Epithelial cell of prostate (primary cell): ENCODE measurements at places on chromosomes 11 and 22.

DNA sequence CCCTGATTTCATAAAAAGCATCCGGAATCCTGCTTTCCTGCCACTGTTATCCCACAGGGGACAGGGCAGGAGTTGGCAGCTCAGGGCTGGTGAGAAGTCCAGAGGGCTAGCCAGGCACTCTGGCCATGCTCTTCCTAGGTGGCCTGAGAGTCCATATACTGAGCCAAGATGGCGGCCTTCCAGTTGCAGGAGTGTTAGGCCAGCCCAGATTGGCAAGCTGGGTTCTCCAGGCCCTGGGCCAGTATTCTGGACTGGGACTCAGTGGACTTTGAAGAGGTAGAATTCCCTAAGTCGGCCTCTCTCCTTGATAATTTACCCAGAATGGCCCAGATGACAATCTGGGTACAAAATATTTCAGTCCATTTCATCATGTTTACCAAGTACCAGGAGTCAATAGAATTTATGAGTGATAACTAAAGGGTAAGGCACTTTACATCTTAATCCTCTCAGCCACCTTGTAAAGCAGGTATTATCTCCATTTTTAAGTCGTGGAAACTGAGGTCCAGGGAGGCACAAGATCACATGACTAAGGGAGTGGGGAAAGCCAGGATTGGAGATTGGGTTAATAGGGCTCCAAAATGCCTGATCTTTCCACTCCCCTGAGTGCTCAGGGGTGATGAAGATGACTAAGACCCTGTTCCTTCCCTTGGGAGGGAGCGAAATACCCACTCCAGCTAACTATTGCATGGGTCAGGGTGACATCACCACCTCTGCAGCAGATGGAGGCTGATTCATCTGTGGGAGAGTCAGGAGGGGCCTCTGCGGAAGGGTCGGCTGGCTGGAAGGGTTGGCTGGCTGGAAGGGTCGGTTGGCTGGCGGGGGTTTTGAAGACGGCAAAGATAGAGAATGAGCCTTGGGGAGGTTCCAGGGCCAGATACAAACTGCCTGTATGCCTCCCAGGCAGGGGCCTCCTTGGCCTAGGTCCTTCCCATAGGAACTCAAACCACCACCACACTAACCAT, 1.2 kb upstream of the MICALL1 start:
- peak; percentile 90 for DNase-seq

DNA sequence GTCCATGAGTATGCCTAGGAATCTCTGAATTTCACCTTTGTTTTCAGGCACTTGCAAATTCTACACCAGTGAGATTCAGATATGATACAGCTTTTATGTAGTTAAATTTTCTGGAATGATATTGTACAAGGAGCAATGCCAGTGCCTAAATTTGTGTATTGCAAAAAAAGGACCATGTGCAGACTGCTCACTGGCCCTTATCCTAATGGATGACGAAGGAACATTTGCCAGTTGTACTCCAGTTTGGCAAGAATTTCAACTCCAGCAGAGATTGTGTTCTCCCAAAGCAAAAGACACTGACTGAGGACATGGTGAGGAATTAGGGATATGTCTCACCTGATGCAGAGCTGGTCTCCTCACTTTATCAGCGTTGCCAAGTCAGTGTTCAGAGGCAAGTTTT, 8.6 kb downstream of the NAT10 start:
- DNase-seq: no peak

GRCh38 chr11:94650756-94651155, 83.6 kb downstream of the PIWIL4 start:
- no peak for DNase-seq

DNA sequence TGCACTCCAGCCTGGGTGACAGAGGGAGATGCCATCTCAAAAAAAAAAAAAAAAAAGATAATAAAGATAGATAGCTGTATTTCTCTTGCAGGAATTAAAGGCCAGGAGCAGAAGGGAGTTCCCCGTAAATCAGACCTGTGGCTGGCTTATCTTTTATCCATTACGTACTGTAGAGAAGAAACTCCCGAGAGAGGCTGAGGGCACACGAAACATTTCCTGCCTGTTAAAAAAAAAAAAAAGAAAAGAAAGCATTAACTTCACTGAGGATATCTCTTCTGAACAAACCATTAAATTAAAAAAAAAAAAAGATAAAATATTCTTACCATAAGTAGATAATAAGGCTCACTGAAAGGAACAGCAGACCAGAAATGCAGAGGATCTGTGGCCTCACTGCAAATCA, 22.5 kb downstream of the P4HA3 start:
- DNase-seq: no peak

- DNase-seq: no peak
Measured at GRCh38 chr22:43917521-43917920, 6.1 kb upstream of the PNPLA3 start.

DNA sequence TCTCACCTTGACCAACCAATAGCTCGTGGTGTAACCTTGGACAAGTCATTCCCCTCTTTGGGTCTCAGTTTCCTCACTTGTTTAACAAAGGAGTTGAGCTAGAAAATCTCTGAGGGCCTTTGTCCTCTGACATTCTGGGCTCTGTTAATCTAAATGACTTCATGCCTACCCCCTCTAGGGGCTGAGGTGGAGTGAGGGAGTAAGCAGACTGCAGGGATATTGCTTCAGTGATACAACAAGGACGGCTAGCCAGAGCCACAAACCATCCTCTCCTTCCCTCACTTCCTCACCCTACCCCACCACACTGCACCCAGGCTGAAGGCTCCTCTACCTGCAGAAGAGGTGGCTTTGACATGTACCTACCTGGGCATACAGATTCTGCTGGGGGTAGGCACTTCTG, 34.8 kb downstream of the RELT start:
- DNase-seq: no peak

DNA sequence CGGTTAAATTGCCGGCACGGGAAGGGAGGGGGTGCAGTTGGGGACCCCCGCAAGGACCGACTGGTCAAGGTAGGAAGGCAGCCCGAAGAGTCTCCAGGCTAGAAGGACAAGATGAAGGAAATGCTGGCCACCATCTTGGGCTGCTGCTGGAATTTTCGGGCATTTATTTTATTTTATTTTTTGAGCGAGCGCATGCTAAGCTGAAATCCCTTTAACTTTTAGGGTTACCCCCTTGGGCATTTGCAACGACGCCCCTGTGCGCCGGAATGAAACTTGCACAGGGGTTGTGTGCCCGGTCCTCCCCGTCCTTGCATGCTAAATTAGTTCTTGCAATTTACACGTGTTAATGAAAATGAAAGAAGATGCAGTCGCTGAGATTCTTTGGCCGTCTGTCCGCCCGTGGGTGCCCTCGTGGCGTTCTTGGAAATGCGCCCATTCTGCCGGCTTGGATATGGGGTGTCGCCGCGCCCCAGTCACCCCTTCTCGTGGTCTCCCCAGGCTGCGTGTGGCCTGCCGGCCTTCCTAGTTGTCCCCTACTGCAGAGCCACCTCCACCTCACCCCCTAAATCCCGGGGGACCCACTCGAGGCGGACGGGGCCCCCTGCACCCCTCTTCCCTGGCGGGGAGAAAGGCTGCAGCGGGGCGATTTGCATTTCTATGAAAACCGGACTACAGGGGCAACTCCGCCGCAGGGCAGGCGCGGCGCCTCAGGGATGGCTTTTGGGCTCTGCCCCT, 529 bp upstream of the CCND1 start:
- no peak for DNase-seq

GRCh38 chr11:15493921-15494620, 379.3 kb downstream of the INSC start:
- DNase-seq: no peak

GRCh38 chr11:11208994-11209393, 144.1 kb downstream of the CSNK2A3 start:
- no peak for DNase-seq

DNA sequence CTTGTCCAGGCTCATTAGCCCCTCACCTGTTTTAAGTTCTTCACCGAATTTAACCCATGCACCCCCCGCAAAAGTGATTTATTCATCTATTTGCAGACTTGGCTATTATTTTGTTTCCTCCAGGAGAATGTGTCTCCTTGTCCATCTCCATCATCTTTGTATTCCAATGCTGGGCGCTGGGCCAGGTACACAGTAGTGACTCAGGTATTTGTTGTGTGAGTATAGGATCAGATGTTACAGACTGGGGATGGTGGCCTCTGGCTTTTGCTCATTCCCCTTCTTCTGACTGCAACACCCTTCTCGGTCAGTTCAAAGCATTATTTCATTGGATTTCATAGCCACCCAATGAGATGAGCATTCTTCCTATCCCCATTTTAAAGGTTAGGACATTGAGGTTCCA, 408.2 kb downstream of the MN1 start:
- no peak for DNase-seq

GRCh38 chr11:2519862-2520735, 75.3 kb downstream of the KCNQ1 start:
- no peak for DNase-seq

- DNase-seq: no peak
Measured at GRCh38 chr11:65362966-65363365, 8.4 kb downstream of the TIGD3 start.

GRCh38 chr11:530960-531831, 4.2 kb downstream of the HRAS start:
- no peak for DNase-seq

DNA sequence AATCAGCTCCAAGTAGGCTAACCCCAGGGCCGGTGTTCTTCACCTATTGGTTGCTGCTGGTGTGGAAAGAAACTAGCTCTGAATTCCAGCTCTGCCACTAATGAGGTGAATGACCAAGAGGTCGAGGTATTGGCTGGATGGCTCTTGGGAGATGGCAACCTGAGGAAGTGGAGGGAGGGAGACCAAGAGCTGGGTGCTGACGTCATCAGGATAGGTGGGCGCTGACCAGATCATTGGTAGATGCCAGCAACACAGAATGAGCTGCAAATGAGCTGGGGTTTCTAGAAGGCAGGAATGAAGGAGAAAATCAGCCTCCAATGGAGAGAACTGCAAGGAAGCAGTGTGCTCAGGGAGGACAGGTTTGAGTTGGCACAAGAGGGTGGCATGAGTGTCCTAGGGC, 14.7 kb upstream of the CSF2RB start:
- DNase-seq: no peak

DNA sequence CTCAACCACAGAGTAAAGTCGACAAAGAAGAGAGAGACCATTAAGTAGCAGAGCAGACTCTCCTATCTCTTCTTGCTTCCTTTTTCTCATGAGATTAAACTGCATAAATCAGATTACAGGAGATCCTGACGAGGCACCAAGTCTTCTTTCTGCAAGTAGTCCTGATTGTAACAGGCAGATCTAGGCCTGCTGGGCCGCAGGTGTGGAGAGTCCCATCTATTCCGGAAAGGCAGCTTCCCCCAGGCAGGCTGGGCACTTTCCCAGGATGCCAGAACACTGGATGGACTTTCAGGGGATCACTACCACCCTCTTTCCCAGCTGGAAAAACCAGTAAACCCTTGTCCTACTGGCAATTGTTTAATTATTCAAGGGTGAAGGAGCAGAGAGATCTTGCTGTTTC, 173.0 kb upstream of the CADM1 start:
- DNase-seq: no peak

- no peak for DNase-seq
Measured at GRCh38 chr11:100561323-100561722, 125.8 kb upstream of the ARHGAP42 start.

DNA sequence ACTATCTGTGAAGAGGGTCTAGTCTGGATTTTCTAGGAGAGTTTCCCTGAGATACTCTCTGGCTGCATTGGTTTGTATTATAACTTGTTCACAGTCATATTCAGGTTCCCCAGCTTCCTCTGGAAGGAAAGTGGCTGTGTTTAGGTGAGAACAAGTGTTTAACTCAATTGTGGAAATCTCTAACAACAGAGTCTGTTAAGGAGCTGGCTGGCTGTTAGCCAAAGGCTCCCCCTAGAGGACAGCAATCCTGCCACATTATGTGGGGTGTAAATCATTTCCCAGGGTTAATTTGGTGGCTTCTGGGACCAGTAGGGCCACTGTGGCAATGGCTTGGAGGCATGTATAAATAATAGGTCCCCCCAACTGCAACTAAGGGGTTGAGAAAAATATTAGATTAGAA, 18.4 kb downstream of the MS4A6E start:
- DNase-seq: no peak

GRCh38 chr11:69293087-69293486, 868 bp upstream of the MYEOV start:
- DNase-seq: no peak

DNA sequence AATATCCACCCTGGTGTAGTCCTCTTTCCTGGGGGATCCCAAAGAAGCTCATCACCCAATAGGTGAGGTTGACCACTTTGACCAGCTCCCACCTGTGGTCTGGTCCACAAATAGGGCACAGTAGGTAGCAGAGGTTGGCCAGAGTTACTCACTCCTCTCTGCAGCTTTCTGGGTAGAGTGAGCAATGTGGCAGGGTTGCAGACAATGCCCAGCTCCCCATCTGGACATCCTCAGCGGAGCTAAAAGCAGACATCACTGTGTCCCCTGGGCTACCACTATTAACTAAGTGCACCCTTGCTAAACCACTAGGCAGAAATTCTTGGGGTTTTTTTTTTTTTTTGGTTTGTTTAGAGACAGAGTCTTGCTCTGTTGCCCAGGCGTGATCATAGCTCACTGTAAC, 48.4 kb upstream of the TP53I11 start:
- no peak for DNase-seq

GRCh38 chr11:92964471-92964870, 5.0 kb upstream of the MTNR1B start:
- no peak for DNase-seq

DNA sequence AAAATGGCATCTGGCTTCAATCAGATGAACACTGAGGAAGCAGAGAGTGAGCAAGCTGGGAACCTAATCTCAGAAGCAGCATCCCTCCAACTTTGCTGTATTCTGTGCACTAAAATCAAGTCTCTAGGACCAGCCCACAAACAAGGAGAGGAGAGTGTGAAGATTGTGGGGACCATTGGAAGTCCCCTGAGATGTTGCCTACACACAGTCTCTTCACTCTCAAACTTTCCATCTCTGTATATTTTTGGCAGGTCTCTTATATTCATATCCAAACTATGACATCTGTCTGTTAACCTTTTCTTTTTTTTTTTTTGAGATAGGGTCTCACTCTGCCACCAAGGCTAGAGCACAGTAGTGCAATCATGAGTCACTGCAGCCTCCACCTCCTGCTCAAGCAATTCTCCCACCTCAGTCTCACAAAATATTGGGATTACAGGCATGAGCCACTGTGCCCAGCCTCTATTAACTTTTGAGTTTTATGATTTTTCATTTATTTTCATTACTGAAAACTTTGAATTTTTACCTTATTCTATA, 1096.4 kb downstream of the TBC1D22A start:
- DNase-seq: no peak

- DNase-seq: no peak
Measured at GRCh38 chr11:105960252-105961245, 61.5 kb downstream of the MSANTD4 start.

GRCh38 chr11:119218141-119218878, 12.2 kb downstream of the CBL start:
- peak; percentile 90 for DNase-seq

- no peak for DNase-seq
Measured at GRCh38 chr11:104692751-104693150, 205.5 kb downstream of the CASP12 start.

- no peak for DNase-seq
Measured at GRCh38 chr11:2105511-2105910, 33.7 kb downstream of the IGF2 start.
